CD14-positive monocyte (primary cell): ENCODE measurements at places on chromosomes 6 and 20.

GRCh38 chr6:166578536-166579236, 7.8 kb downstream of the RAMACL start:
- DNase-seq: no peak

- DNase-seq: no peak
Observed at GRCh38 chr6:139254196-139254595, 37.6 kb downstream of the TXLNB start.

DNA sequence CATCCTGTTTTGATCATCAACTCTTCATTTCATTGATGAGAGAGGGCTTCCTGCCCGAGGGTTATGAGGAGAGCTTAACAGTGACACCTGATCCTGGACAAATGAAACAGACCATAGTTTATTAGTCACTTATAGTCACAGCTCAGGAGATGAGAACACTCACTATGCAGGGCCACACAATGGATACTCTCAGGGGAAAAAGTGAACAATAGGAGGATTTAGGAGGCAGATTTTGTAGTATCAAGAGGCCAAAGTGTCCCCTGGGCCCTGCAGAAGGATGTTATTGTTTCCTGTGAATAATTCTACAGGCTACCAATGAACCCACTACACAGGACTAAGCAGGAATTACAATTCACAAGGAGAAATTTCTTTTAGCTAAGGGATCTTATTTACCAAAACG, 772.8 kb upstream of the MAN1A1 start:
- no peak for DNase-seq

DNA sequence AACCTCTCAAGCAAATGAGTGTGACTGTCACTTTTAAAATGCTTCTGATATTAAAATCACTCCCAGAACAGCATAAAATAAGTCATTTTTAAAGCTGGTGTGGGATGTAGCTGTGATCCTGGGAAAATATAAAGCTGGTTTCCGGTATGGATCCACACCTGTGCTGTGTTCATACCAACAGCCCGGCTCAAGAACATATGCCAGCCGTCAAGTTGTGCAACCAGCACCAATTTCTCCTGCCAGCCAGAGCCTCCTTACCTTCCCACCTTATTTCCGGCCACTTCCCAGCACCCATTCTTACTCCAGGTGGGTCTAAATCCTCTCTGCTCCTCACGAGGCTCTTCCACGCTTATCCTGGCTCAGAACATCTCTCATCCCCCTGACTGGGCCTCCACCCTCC, 50.9 kb upstream of the RPS6KA2 start:
- DNase-seq: no peak
